ENCODE measurements at places on chromosomes 3 and 15. TPM values are rescaled to one million over a fixed set of nuclear protein-coding genes. Genes with fewer than 3 reads are reported as not detected.

EFHB gene
- total RNA-seq: not detected

CSPG4 gene
- total RNA-seq: 2.2 TPM

FBXW12 gene
- total RNA-seq: not detected

SOX2 gene
- total RNA-seq: 0.13 TPM

GMNC gene
- total RNA-seq: not detected

All from GM12878 (cell line).